Activated CD8-positive, alpha-beta memory T cell treated with anti-CD3 and anti-CD28 coated beads for 1 hour (primary cell): ENCODE measurements at places on chromosomes 4 and X.

DNA sequence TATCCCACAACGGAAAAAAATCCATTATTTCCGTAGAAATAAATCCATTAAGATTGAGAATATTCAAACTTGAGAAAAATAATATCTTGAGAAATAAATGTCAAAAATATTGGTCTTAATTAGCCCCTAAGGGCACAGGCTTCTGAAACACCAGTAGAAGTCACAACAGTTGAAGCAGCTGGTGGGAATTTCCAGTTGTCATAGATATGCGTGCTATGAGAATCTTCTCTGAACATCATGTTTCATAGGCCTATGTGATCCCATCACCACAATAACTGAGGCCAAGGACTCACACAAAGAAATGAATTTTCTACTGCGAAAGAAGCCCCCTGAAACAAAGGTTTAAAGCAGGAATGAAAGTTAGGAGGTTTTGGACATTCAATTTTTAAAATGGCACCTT lies 292.0 kb downstream of the DTHD1 start:
- no peak for DNase-seq

- no peak for DNase-seq
Observed at GRCh38 chr4:121255986-121256750, 92.0 kb upstream of the TNIP3 start.

DNA sequence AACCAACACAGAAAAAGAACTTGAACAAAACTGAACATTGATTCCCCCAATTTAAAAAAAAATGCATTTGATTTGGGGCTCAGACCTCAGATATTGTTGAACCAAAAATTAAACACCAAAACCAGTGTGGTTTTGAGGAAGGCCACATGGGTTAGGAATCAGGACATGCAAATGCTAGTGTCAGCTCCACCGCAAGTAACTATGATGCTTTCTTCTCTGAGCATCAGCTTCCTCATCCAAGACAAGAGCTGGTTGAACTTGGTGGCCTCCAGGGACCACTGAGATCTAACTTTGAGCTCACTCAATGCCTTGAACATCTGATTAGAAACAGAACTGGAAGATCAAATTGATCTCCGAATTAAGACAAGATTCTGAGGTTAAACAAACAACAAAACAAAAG lies 142.9 kb upstream of the NWD2 start:
- no peak for DNase-seq

- no peak for DNase-seq
Observed at GRCh38 chr4:8355864-8356565, 84.5 kb downstream of the ACOX3 start.

DNA sequence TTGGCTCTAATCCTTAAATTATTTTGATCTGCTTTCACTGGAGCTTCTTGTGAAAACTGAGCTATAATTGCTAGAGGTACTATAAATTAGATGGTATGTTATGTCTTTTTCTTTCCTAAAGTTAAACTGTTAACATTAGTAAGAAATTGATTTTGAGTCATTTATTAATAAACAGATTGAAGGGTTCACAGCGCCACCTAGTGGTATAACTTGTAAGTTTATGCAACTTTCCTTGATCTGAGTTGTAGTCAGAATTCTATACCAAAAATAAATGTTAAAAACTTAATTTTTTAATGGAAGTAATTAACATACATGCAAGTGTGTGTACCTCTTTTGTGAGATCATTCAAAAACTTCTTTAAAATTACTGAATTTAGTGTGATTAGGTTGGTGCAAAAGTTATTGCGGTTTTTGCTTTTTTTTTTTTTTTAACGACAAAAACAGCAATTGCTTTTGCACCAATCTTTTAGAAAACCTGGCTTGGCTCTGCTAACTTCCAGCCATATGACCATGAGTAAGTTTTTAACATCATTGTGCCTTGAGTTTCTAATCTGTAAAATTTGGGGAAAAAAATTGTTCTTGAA lies 151.5 kb downstream of the CENPC start:
- no peak for DNase-seq

DNA sequence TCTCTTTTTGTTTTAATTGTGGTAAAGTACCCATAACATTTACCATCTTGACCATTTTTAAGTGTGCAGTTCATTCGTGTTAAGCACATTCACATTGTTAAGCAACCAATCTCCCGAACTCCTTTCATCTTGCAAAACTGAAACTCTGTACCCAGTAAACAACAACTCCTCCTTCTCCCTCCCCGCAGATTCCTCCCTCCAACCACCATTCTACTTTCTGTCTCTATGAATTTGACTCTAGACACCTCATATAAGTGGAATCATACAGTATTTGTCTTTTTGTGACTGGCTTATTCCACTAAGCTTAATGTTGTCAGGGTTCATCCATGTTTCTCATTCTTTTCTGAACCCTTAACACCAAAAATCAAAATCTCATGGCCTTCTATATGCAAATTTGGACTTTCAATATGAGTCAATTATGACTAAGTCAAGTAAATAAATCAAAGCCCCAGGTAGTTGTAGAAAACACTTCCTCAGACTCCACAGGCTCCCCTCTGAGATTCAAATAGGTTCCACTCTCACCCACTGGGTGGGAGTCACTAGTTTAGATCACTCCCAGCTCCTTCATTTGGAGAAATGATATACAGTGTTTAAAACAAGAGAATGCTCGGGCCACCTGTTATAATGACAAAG lies 9.8 kb upstream of the RTL5 start:
- DNase-seq, result no peak

GRCh38 chrX:49233176-49233575 lies at the start of gene CACNA1F:
Gene CACNA1F (minus strand): TSS chrX:49233340. CDS start chrX:49233309, 31 bp downstream.
- DNase-seq, result no peak

DNA sequence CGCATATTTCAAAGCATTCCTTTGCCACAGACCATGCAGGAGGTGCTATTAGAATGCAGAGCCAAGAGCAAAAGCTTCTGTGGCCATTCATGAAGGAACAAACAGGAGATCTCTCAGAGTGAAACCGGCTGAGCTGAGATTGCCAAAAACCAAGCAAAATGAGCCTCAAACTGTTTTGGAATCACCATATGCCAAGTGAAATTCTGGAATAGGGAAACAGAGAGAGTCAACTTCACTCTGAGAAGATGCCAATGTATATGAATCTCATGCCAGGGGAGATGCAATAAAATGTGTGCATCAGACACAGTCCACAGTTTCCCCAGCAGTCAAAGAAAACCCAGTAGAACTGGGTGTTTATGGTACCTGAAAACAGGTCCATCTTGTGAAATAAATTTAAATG lies 42.3 kb downstream of the SRPX start:
- DNase-seq, result no peak

DNA sequence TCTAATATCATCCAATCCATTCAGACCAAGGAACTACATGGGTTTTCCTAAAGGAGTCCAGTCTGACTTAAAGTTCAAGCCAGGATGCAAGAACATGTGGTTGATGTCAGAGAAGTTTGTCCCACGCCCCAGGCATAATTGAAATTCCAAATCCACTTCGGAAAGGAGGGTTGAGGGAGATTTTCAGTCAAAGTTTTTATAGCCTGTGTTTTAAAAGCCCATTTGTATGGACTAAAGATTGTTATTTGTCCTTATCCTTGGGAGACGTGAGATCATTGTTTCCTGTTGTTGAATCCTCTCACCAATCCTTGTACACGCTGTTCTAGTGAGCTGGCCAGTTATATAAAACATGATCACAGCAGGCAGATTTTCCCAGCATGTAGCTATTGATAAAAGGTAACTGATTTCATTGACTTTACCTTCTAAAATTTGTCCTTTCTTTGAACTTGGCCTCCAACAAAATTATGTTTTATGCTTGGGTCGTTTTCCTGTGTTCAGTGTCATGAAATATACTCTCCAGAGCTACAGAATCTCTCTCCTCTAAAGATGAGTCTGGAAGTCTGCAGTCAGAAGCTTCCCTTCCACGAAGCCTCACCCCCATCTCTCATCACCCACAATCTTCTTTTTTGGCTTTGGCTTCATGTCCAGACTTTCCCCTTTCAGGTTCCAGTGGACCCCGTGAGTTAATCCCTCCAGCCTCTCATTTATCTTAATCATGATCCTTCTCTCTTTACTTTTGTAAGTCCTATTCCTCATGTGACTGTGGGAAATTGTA lies 92.9 kb downstream of the ATP10D start:
- no peak for DNase-seq

DNA sequence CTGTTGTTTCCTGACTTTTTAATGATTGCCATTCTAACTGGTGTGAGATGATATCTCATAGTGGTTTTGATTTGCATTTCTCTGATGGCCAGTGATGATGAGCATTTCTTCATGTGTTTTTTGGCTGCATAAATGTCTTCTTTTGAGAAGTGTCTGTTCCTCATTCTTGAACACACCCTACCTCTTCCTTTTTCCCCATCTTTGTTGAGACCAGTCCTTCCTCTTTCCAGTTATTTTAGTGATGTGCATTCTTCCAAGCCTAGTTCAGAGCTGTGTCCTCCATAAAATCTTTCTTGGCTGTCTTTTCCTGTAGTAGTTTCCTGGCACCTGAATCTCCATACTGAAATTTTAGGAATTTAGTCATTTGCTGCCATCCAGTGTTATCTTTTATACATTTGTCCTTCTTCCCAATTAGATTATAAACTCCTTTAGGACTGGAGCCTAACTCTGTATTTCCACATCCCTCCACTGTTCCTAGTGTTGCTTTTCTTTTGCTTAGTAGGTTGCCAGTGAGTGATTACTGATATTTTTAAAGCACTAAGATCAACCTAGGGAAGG lies 11.4 kb downstream of the FHIP1A start:
- no peak for DNase-seq

DNA sequence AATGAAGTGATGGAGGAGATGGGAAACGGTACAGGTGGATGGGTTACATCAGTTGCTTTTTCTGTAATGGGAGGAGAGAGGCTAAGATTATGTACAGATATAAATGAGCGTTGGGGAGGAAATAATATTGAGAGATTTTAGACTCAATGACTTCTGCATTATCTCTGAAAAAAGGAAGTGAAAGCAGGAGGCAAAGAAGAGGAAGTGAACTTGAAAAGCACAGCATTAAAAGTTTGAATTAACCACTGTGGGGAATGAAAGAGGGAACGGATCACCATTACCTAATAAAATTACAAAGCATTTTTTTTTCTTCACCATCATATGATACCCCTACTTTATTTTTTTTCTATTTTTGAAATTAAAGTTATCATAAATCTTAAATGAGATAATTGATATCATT lies 1025.5 kb downstream of the RPA4 start:
- DNase-seq, result no peak

DNA sequence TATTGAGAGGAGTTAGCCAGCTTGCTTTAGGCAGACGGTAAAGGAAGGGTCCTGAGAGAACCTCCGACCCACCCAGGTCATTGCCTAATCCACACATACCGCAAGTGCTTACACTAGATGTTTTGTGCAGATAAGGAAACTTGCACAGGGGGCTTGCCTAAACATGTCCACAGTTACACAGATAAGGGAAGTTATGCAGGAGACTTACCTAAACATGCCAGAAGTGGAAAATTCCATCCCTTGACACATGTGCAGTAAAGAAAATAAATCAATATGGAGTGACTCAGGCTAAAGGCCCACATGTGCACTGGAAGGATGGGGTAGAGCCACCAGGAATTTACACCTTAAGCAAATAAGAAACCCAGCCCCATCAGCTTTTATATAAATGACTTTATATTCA lies 232.8 kb upstream of the HDX start:
- no peak for DNase-seq

- DNase-seq, result no peak
Observed at GRCh38 chr4:92679149-92679548, 375.4 kb downstream of the GRID2 start.

DNA sequence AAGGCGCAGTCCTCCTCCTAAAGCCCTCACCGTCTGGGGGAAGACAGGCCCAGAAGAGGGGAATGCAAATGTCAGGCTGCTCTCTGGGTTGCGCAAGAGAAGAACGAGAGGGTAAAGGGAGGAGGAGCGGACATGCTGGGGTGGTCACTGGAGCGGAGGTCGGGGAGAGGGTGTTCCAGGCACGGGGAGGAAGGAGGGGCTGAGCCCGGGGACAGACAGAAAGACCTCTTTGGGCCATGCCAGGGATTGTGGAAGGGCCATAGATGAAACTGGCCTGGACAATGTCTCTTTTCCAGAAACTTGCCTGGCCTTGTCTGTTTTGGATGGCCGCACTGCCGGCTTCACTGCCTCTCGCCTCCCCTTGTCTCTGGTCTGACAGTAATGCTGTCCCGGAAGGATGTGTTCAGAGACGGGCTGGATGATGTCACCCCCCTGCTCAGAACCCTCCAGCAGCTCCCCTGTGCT lies 121.0 kb downstream of the SORCS2 start:
- no peak for DNase-seq

- no peak for DNase-seq
Observed at GRCh38 chrX:20472620-20473258, 206.0 kb upstream of the RPS6KA3 start.

GRCh38 chr4:6926681-6927478 lies 17.3 kb downstream of the TBC1D14 start:
- DNase-seq, result peak; percentile 37
